Skeletal muscle cell (primary cell): ENCODE measurements at places on chromosomes 5 and 9.

GRCh38 chr9:92686954-92687353 lies 17.0 kb upstream of the IPPK start:
- no peak for DNase-seq

DNA sequence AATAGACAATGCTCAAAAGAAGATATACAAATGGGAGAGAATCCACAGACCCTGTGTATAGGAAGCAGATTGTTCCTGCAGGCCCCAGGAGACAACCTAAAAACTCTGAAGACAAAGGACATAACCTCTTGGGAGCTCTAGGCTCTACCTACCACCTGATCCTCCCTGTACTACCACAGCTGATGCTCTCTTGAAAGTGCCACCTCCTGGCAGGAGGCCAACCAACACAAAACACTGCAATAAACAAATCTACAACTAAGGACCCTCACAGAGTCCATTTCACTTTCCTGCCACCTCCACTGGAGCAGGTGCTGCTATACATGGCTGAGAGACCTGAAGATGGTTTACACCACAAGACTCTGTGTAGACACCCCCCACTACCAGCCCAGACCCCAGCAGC lies 49.0 kb downstream of the STARD4 start:
- DNase-seq, result no peak

- DNase-seq, result peak; percentile 37
These were observed 199.3 kb upstream of the ADAMTSL1 start for GRCh38 chr9:18274693-18275092.

- DNase-seq, result no peak
These were observed 28.2 kb upstream of the LPAR1 start for GRCh38 chr9:111066468-111066867.

DNA sequence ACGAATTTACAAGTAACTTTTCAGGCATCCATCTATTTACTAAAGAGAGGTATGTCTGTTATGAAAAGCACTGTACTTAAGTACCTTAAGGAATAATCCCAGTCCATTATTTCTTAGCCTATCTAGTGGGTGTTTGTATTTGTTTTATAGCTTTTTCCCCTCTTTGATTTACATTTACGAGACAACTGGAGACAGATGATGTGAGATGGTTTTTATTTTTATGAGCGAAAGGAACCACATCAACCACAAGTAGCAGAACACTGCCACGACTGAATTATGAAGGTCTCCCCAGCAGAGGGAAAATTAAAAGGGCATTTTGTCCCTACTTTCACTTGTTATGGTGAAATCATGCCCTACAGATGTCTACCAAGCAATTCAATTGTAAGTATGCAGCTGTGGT lies 357.8 kb downstream of the NFIB start:
- peak; percentile 62 for DNase-seq

DNA sequence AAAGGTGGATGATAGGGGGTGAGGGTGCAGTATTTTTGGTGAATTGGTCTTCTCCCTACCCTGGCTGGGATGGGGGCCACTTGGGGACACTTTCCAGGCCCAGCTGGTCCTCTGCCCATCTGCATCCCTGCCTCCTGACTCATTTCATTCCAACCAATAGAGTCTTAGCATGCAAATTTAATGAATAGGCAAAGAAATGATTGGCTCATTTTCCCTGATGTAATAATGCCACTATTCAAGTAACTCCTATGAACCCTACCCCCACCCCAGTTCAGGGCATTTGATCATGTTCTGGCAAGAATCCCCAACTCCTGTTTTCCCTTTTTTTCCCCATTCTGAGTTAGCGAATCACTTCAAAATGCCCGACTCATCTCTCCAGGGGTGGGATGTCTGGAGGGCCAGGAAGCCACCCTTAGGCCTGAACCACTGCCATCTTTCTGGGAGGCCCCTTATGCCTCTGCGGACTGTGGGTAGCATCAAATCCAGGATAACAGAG lies 56.7 kb downstream of the PCDH1 start:
- peak; percentile 84 for DNase-seq

GRCh38 chr5:138824924-138825863 lies 49.9 kb downstream of the LRRTM2 start:
- DNase-seq, result no peak

- no peak for DNase-seq
These were observed 1.9 kb downstream of the AP3S1 start for GRCh38 chr5:115843444-115844130.
